Upper lobe of right lung (tissue), 1 donor: ENCODE measurements at places on chromosomes 11 and 22.

GRCh38 chr11:47508240-47508957 is 44.5 kb downstream of the CELF1 start:
- no peak for DNase-seq

- DNase-seq = no peak
Measured at GRCh38 chr11:32434356-32435151, 785 bp downstream of the WT1 start.

GRCh38 chr11:63589000-63589399 is 25.2 kb downstream of the PLAAT3 start:
- DNase-seq = no peak

DNA sequence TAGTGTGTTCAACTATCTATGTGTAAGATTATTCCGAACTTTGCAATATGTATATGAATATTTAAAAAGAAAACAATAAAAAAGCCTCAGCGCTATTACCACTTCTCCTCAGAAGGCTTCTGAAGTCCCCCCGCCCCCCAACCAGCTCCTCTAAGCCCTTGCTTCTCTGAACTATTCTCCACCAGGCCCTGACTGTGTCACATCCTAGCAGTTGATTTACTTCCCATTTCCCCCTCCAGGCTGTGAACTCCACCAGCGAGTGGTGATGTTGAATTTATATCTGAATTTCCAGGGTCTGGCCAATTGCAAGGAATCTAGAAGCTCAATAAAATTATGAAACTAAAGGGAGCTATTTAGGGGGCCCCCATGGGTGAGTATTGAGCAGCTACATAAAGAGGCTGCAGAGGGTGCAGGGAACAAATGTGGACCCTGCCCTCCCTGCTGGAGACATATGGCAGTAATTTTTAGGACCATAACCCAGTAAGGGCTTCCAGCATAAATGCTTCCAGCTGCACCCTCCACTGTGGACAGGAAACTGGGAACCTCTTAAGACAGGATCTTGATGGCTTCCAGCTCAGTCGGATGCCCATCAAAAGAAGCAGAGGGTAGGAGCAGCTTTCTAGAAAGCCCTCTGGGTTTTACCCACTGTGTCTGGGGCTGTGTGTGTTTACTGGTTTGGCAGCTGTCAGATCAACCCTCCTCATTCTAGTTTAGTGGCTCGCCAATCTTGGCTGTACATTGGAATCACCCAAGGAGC is 81.4 kb downstream of the TIMP3 start:
- DNase-seq = no peak

DNA sequence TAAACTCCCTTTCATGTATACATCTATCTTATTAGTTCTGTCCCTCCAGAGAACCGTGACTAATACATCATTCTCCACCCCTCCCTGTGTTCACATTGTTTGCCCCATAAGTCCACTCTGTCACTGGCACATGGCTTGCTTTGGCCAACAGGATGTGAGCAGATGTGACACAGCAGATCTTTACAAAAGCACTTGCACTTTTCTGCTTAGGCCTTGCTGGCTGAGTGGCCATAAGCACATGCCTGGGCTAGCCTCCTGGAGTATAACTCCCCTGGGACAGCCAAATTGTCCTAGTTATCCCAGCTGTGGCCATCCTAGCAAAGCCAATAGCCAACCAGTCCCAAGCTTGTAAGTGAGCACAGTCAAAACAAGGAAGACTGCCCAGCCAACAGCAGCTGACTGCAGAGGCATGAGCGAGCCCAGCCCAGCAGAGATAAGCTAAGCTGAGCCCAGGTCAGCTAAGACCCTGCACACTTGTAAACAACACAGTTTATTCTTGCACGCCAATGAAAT is 9.7 kb upstream of the RCN1 start:
- no peak for DNase-seq

DNA sequence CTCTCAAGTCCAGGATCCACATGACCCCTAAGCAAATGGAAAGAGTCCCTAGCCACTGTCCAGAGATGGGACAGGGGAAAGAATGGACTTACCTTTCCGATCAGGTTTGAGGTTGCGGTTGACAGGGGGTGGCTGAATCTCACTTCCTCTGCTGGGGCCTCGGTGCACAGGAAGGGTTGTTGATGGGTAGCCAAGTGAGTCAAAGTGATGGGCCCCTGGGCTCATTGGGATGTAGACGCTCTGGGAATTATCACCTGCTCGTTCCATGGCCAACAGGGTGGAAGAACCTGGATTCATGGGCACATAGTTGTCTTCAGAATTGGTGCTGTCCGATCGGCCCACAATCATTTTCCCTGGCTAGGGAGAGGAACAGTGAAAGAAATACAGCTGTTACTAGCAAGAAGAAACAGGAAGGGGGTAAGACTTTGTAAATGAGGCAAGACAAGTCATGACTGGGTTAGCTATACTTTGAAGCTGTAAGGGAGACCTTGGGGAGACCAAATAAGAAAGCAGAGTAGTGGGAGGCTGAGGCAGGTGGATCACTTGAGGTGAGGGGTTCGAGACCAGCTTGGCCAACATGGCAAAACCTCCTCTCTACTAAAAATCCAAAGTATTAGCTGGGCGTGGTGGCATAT is 34.7 kb downstream of the USP35 start:
- DNase-seq = no peak

- DNase-seq = no peak
Measured at GRCh38 chr11:17923217-17923616, 89.6 kb downstream of the SERGEF start.
